ENCODE measurements at places on chromosomes 3 and 15.

DNA sequence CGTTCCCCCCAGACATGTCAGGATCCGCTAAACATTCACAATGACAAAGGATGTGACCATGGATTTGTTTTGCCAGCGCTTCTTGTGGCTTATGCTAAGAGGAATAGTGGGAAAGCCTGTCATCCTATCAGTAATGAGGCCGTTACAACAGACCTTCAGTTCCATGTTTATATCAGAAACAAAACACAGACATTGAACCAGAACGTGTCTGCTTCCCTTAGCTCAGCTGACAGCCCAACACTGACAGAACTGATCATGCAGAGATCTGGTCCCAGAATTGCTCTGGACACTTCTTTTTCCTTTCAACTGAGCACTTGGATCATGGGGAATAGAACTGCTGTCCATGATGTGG lies 58.3 kb upstream of the MYZAP start:
- no peak for DNase-seq

DNA sequence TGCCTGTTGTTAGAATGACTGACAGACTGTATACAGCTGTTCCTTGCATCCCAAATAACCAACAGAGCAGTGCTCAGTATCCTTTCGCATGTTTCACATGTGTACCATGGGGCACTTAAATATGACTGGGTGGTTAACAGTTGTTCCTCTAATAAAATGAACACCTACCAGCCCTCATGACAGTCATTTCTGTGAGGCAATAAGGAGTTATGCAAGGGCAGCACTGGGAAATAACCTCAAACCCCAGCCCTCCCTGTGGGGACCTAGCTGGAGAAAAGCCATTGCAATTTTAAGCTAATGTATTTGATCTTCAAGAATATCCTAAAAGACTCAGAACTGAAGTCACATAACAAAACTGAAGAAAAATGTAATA lies 7.3 kb downstream of the RFT1 start:
- no peak for DNase-seq

DNA sequence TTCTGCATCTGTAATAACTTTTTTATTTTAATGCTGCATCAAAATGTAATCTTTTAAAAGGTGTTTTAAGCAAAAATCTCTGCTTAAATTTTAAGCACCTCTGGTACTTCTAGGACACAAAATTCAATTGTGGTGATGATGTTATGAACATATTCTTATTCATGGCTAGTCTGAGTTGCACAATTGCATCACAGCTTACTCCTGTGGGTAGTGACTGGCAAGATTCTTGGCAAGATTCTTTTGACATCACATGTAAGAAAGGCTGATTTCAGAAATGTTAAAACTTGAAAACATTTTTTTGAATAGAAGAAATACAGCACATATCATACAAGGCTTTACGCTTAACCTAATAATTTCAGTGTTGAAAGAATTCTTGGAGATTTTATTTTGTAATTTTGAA lies 35.7 kb downstream of the IQCH start:
- DNase-seq, result no peak

- no peak for DNase-seq
Measured at GRCh38 chr3:42546691-42547213, 35.0 kb downstream of the SEC22C start.

DNA sequence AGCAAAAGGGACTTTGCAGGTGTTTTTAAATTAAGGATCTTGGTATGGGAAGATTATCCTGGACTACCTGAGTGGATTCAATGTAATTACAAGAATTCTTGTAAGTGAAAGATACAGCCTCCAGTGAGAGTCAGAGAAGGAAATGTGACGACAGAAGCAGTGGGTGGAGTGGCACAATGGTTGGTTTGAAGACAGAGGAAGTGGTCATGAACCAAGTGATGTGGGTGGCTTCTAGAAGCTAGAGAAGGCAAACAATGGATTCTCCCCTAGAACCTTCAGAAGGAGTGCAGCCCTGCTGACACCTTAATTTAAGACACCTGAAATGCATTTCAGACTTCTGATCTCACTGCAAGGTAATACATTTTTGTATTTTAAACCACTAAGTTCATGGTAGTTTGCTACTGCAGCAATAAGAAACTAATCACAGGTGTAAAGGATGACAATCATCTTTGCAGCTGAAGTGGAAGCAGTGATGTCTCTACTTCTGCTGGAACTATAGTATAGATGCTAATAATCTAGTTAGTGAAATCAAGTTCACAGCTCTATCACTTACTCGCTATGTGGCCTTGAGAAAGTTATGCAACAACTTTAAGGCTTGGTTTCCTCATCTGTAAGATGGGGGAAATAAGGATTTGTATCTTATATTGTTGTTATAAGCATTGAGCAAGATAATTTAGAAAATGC lies 403.4 kb upstream of the SUCLG2 start:
- DNase-seq, result no peak

GRCh38 chr3:120780977-120781376 lies 38.4 kb downstream of the GTF2E1 start:
- no peak for DNase-seq

DNA sequence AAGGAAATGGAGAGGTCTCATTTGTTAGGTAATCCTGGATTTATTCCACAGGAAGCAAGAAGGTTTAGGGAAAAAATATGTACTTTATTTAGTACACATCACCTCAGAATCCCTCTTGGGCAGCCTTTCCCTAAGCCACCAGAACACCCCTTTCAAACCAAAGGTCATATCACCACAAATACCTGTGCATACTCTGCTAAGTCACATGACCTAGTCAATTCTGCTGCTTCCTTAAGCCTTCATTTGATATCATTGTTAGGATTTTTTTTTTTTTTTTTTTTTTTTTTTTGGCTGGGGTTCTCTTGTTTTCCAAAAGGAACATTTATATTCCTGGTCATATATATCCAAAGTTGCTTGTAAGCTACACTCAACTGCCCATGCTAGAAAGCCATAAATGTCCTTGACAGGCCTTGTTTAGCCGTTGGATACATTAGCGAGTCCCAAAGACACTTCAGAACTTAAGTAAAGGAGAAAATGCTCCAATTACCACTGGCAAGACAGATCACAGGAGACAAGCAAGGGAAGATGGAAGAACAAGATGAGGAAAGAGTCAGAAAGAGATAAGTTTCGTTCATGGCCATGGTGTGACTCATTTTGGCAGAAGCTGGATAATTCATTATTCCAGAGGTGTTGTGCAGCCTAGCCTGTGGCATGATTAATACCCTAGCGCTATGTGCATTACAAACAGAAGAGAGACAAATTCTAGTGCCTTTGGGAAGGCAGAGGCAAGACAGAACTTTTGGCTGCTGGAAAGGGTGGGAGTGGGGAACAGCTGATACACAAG lies 155.6 kb upstream of the SLC2A2 start:
- no peak for DNase-seq

GRCh38 chr3:172305552-172305951 lies 142.7 kb downstream of the GHSR start:
- DNase-seq, result no peak
